ENCODE measurements at places on chromosomes 4 and X. TPM values are rescaled to one million over a fixed set of nuclear protein-coding genes. Genes with fewer than 3 reads are reported as not detected.

GRCh38 chr4:118254368-118254767 is 98.4 kb downstream of the PRSS12 start:
- DNase-seq = no peak

DNA sequence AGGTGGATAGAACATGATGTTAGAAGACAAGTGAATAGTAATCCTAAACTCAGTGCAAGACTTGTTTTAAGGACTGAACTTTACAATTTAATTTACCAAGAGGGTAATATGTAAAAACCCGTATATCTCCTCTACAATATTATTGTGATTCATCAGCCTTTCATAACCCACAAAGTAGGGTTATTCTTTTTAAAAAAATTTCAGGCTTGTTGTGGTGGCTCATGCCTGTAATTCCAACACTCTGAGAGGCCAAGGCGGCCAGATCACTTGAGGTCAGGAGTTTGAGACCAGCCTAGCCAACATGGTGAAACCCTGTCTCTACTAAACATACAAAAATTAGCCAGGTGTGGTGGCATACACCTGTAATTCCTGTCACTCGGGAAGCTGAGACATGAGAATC is 7.2 kb downstream of the IBSP start:
- no peak for DNase-seq

CPZ gene
- total RNA-seq = 1.8 TPM

ALPK1 gene
- total RNA-seq = 7.6 TPM

SFRP2 gene
- 3.3 TPM for total RNA-seq

GLUD2 gene
- total RNA-seq = 1.9 TPM

DNA sequence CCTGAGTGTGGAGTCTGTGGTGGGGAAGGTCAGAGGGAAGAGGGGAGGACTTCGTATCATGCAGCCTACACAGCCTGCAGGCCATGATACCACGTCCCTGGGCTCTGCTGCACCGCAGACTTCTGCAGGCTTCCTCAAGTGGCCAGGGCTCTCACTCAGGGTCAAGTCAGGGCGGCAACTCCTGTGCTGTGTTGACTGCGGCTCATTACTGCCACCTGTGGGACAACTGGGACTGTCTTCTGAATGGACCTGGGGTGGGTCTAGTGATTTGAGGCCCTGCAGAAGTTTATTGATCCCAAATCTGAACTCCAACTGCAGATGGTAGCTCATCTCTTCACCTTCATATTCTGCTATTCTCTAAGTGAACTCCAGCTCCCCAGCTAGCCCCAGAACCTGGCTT is 167.1 kb downstream of the NSUN7 start:
- DNase-seq = peak; percentile 49

GRCh38 chr4:96992443-96992842 is 1150.8 kb downstream of the STPG2 start:
- no peak for DNase-seq

DNA sequence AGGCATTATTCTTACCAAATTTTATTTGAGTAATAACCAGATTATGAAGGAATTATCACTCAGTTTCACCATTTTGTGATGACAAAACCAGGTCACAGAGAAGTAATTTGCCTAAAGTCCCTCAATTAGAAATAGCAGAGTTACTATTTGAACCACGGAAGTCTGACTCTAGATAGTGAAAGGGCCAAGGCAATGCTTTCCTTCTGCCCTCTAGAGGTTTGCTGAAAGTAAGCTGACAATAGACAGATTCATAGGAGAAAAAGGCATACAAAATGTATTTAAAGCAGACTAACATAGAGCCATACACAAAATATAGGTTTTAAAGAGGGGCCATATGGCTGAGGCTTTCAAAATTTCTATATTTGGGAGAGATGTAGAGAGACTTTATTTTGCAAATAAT is 43.1 kb downstream of the CXXC4 start:
- no peak for DNase-seq

DNA sequence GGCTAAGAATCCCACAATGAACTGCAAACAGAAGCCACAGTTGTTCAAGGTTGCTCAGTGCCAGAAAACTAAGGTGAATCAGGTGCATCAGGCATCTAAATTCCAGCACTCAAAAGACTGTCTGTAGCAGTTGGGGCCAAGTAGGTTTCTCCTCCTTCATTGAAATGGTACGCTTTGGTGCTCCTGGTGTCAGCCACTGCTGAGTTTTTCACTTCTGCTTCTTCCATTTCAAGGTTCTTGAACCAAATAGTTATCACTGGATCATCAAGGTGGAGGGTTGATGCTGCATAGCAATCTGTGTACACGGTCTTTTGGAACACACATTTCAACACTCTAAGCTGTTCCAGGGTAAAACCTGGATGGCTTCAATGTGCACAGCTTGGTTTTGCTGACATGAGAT is 74.4 kb downstream of the TMA16 start:
- DNase-seq = no peak

- DNase-seq = no peak
Observed at GRCh38 chrX:151875270-151876026, 37.2 kb upstream of the MAGEA4 start.

DRP2 gene
- 0.12 TPM for total RNA-seq

DNA sequence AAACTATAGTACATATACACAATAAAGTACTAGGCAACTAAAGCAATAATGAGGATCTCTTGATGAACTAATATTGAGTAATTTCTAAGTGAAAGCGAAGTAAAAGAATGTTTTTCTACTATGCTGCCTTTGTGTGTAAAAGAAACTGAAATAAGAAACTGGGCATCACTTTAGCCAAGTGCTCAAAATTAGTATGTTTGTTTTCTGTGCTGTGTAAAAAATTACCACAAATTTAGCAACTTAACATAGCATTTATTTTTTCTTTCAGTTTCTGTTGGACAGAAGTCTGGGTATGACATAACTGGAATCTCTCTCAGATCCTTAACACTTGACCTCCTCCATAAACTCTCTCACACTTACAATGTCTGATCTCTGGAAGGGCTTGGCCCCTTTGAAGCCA is 687.1 kb upstream of the MAGEB2 start:
- DNase-seq = no peak

GRCh38 chrX:2831471-2832228 is 2.9 kb downstream of the GYG2 start:
- DNase-seq = no peak

GRCh38 chrX:44344194-44344593 is 722 bp upstream of the EFHC2 start:
- peak; percentile 36 for DNase-seq

NEXMIF gene
- total RNA-seq = 0.32 TPM

FRG2 gene
- total RNA-seq = not detected

DNA sequence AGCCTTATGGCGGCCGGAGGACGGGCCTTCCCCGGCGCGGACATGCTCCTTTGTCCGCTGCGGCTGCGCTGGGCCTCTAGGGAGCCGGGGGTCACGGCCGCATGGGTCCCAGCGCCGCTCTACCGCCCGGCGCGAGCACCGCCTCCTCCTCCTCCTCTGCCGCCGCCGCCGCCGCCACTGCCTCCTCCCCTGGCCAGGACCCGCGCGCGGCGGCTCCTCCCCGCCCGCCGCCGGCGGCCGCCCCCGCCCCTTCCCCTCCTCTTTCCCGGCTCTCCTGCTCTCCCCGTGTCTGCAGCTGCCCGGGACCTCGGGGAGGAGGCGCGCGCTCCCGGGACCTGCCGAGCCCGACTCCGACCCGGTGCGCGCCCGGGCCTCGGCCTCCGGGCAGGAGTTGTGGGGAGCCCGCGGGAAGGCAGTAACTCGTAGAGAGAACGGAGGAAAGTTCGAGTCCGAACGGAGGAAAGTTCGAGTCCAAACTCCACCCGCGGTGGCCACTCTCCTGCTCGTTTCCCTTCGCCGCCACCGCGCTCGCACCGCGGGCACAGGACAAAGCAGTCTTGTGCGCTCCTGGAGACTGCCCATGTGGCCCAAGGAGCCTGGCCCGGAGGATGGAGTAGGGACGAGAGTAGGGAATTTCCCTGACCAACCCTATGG is at the start of gene ADGRA3:
Gene ADGRA3, minus strand, starts transcription at position 179 of the 654 bp plus-strand sequence. CDS start 282 bp downstream, outside the sequence.
- DNase-seq = peak; percentile 75

GLRB gene
- 9.8 TPM for total RNA-seq

- DNase-seq = peak; percentile 20
Observed at GRCh38 chr4:1191621-1192020, 19.2 kb upstream of the SPON2 start.

DNA sequence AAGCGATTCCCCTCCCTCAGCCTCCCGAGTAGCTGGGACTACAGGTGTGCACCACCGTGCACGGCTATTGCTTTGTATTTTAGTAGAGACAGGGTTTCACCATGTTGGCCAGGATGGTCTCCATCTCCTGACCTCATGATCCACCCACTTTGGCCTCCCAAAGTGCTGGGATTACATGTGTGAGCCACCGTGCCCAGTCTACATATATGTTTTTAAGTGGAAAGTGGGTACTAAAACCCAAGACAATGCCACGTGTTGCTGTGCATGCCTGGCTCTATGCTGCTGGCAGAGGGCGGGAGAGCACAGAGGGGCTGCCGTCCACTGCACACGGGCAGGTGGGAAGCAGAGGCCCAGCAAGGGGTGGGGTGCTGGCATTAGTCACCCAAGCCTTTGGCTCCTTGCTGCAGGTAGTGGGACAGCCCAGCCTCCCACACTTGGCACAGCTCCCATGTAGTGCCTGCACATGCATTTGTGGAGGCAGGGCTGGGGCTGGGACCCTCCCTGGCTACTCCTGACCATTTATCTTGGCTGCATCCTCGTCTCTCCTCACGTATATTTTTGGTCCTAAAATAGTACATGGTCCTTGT is 3.5 kb downstream of the EMD start:
- DNase-seq = no peak

DNA sequence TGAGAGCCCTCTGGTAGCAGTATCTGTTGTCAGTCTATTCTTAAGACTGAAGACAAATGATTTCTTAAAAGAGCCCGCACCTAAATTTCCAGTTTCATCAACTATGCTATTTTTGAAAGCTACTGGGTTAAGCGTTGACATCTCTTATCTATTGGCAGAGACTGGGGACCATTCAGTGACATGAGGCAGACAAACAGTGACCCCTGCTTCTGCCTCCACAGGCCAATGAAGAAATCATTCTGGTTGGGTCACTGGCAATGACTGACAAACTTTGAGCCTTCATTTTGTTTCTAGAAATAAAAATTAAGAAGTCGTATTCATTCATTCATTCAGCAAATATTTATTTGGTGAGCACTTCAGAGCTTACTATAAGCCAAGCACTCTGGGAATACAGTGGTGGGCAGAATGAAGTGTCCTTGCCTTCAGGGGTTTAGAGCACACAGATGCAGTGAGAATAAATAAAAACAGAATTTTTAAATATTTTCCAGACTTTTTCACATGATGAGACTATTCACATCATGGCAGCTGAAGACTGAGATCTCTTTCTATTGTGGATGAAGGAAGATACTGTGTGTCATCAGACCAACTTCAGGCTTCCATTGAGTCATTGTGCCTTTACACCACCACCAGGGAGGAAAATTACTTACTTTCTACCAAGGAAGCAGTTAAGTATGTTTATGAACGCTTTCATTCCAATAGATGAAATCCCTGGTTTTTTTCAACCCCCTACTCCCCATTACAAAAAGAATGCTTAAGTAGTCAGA is 36.0 kb downstream of the SORBS2 start:
- DNase-seq = no peak

- DNase-seq = no peak
Observed at GRCh38 chrX:10395179-10395578, 225.2 kb downstream of the MID1 start.

DNA sequence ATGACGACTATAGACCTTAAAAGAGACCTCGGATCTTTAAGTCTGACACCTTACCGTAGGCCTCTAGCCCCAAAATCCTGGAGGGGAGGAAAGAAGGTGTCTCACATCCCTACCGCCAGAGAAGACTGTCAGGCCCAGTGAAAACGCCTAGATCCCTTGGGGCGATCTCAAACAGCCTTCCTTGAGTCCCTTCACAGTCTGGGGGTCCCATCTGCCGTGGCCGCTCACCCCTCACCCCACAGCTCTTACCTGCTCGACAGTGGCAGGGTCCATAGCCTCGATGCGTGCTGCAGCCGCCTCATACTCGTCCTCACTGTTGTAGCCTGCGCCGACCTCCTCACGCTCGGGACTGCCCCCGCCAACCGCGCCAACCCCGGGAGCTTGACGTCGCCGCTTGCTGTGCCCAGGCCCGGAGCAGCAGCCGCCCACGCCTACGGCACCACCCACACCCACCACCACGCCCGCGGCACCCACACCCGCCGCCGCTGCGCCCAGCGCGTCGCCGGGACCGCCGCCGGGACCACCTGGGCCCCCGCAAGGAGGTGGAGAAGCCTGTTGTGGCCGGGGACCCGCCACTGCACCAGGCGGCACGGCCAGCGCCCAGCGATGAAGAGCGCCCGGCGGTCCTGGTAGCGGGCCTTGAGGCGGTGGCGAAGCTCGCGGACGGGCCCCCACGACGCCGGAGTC is 536 bp downstream of the OTUD5 start:
- peak; percentile 39 for DNase-seq

- DNase-seq = no peak
Observed at GRCh38 chr4:53961351-53961750, 103.1 kb downstream of the CHIC2 start.

MAGEA4 gene
- not detected for total RNA-seq
